Large intestine (tissue), 12 donors: ENCODE measurements at places on chromosomes 1 and 21. TPM values are rescaled to one million over a fixed set of nuclear protein-coding genes. Genes with fewer than 3 reads are reported as not detected.
A peak's percentile ranks its signal among the peaks of the same experiment; 100 is the strongest.

- no peak for DNase-seq
Measured at GRCh38 chr1:156221986-156222692, 9.3 kb downstream of the PMF1 start.

DNA sequence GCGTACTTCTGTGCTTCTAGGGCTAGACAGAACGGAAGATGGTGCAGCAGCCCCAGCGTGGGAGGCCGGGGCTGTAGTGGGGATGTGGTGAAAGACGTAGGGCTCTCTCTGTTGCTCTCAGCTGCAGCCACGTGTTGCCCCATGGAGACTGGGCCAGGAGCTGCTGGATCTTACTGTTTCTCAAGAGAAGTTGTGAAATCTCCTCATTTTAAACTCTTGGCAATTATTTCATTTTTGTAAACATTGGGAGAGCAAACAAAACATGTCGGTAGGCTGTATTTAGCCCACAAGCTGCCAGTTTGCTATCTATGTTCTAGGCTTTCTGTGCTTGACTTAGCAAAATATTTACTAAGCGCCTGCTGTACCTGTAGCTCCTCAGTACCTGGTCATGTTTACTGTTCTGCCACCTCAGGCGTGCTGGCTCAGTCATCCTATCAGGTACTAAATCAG lies 15.9 kb upstream of the ELOA start:
- DNase-seq = no peak

GRCh38 chr1:116457946-116458604 lies 85.0 kb downstream of the ATP1A1 start:
- no peak for DNase-seq

DNA sequence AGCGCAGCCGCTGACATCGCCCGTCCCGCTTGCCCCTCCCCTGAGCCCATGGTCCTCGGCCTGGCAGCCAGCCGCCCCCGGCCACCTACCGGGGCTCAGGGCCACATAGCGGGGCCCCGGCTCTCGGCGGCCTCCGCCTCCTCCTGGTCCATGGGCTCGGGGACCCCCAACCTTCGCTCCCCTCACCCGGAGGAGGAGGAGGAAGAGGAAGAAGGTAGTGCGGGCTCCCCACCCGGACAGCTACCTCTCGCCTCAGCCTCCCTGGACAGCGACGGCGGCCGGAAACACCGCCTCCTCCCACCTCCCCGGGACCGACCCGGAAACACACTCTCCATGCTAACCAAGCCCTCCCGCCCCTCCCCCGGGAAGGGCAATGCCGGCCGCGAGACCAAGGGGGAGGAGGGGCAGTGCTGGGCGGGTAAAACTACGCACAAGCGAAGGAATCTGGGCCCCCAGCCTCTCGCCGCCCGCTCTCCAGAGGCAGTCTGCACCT lies at the start of gene KIAA0319L:
TSS of gene KIAA0319L (minus strand) at position 286 of the 493 bp plus-strand sequence. CDS start 2,912 bp downstream, outside the sequence.
- peak; percentile 37 for DNase-seq

DNA sequence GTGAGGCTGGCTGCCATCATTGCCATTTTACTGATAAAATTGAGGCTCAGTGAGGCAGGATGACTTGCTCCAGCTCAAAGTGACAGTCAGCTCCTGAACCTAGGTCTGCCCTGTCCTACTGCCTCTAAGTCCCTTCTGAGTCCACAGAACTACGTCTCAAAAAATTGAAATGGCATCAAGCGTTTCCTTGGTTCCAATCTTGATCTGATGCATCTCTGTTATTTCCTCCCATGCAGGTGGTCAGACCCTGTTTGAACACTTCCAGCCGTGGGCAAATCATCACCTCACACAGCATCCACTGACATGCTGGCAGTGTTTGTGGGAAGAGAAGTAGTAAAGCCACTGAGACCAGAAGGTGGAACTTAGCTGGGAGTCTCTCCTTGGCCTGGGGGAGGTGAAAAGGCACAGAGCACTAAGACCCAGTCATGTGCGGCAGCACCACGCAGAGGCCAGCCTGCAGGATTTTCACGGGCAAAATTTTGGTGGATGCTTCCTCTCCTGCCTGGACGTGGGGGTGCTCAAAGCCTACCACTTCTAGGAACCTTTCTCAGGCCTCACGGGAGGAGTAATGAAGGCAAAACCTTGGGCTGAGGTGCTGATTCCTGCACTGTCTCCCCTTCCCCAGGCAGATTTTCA lies 7.8 kb upstream of the CPLANE2 start:
- no peak for DNase-seq

DNA sequence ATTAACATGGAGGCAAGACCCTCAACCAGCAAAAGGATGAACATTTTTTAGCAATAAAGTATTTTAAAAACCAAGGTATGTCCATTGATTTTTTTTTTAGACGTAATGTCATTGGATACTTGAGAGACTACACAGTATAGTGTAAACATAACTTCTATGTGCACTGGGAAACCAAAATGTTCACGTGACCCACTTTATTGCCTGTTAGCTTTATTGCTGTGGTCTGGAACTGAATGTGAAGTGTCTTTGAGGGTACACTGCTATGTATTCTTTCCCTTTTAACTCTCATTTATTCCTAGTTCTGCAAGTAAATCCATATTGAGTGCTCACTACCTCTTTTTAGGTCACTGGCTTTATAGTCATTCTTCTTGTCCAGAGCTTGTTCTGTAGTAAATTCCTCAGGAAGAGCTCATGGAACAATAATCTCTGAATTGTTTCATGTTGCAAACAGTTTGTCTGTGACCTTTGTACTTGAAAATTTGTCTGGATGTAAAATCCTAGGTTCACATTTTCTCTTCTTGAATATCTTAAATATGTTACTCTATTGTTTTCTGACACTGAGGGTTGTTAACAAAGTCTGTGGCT lies 20.6 kb downstream of the ABCD3 start:
- DNase-seq = no peak

GRCh38 chr21:39105836-39106235 lies 77.4 kb downstream of the PSMG1 start:
- no peak for DNase-seq

DNA sequence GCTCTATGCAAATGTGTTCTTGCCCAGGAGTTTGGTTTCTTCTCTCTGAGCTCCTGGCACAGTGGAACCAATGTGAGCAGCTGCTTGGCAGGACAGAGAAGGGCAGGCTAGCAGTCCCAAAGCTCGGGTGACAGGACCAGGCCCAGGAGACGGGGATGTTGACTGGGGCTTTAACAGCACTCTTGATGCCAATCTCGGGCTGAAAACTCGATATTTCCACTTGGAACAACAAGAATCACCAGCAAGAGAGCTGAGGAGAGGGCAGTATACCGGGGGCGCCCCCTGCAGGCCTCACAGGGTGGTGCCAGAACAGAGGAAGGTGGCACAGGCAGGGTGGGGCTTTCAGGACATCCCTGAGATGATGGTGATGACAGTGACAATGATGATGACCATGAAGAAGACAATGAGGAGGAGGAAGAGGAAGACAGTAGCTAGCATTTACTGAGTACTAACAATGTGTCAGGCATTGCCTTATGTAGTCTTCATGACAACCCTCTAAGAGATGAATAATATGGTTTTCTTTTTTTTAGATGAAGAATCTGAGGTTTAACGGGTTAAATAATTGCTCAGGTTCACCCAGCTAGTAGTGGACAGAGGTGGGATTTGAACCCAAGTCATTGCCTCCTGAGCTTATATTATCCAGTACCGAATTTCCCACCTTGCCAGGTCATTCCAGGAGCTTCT lies 2.7 kb upstream of the KCNJ9 start:
- no peak for DNase-seq

DNA sequence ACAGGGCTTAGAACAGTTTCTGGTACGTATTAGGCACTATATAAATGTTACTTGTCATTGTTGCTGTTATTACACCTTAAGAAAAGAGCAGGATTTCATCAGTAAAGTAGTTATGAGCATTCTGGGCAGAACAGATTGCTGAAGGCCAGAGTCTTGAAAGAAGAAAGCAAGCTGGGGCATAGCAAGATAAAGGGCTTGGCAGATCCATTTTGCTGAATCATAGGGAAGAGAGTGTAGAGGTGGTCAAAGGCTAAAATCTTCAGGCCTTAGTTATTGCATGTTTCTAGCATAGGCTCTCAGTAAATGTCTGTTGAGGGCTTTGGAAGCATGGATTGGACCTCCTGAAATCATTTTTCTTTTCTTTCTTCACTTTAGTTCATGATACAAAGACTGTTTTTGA lies 67.5 kb downstream of the PLA2G4A start:
- DNase-seq = peak; percentile 38

Gene REN
- polyA plus RNA-seq = 4.2 TPM

- DNase-seq = no peak
Measured at GRCh38 chr1:32471695-32472362, 7.0 kb downstream of the ZBTB8B start.

Gene KCNJ10
- polyA plus RNA-seq = 0.52 TPM

GRCh38 chr1:2052054-2052679 lies 2.0 kb downstream of the PRKCZ start:
- DNase-seq = peak; percentile 48

GRCh38 chr1:110050602-110051261 lies 16.3 kb downstream of the STRIP1 start:
- DNase-seq = no peak

Gene MSH4
- 0.24 TPM for polyA plus RNA-seq

DNA sequence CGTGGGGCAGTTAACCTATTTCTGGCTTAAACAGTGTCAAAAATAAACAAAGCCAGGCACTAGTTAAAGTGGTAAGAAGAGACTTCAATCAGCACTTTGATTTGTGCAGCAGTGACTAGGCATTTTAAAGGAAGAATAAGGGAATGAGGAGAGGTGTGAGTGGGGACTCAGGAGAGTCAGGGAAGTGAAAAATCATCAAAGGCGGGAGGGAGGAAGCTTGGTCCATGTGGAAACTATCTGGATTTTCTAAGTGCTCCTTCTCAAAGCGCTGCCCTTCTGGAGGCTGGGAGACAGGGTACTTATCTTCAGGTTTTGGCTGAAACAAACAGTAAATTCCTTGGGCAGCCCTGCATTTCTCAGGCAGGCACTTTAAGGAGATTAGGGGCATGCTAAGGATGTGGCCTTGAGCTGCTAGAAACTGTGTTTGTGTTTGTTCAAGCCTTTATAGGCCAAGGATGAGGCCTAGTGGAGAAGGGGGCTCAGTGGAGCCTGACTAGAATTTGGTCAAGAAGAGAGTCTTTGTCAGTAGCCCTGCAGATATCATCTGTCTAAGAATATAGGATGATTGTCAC lies 486.5 kb downstream of the SIPA1L2 start:
- no peak for DNase-seq

DNA sequence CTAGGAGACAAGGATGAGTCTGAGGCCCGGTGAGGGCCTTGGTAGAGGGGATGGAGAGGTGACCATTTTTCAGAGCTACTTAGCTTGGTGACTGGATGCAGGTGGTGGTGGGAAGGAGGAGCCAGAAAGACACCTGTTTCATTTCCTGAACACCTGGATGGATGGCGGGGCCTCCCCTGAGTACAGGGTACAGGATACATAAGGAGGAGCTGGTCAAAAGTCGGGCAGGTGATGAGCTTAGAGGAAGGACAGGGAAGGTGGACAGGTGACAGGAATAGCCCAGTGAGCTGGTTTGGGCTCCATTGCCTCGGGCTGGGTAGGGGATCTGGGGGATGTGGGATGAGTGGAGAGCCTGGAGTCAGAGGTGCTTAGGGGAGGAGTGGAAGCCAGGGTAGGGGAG lies 6.3 kb downstream of the FAAH start:
- DNase-seq = peak; percentile 43

Gene DENND4B
- 44.7 TPM for polyA plus RNA-seq

- DNase-seq = no peak
Measured at GRCh38 chr1:208156310-208156709, 87.9 kb downstream of the PLXNA2 start.

Gene DFFB
- 10.6 TPM for polyA plus RNA-seq

- DNase-seq = no peak
Measured at GRCh38 chr1:198295225-198295624, 138.4 kb downstream of the NEK7 start.

Gene KRTAP19-3
- not detected for polyA plus RNA-seq

Gene ARPC5
- polyA plus RNA-seq = 163 TPM

DNA sequence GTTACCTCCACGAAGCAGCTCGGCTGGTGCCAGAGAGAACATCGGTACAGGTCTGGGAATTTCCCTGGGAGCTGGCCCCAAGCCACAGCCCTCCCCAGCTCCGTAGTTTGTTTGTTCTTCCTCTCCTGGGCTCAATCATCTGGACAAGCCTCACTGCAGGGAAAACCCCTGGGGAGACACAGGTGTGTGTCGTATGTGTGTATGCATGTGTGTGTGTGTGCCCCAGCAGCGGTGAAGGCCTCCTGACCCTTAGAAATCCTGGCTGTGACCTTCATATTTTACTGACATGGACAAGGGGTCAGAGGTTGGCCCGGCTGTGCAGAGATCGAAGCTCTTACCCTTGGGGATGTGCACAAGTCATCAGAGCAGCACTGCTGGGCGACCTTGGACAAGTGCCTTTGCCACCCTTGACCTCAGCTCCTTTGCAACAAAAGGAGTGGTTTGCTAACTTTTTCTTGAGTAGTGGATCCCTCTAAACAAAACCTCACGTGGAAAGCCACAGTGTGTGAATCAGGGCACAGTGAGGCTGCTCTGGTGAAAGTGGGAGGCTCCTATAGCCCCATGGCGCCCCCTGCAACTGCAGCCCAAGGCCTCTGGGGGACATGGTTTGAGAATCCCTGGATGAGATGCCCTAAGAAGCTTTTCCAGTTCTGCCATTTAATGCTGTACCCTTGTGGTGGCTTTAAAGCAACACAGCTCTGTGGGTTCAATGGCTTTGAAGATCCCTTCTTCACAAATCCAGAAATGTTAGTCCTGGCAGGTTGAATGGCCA lies 12.3 kb upstream of the IL22RA1 start:
- DNase-seq = no peak

GRCh38 chr1:184299406-184299790 lies 87.4 kb upstream of the C1orf21 start:
- DNase-seq = no peak

DNA sequence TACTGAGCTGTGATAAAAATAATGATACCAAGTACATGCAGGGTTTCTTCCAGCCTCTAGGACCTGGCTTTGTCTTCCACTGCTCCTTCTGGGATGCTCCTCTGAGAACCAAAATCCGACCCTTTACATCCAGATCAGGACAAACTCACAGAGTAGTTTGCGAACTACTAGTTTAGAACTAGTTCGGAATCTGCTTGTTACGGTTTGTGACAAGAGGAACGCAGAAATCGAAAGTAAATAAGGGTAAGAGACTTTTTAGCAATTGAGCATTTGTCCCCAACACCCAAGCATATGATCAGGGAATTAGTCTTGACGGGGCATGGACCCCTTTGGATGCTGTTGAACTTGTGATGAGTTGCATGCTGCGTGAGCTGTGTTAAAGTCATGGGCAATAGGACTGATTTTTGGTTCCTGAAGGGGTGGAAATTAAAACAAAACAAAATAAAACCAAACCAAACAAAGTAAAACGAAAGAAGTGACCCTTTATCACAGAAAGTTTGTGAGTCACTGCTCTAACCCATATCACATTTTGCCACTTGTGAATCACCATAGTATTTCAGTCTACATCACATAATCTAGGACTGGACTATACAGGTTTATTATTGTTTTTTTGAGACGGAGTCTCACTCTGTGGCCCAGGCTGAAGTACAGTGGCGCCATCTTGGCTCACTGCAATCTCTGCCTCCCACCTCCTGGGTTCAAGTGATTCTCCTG lies 35.7 kb upstream of the ERRFI1 start:
- DNase-seq = no peak

- no peak for DNase-seq
Measured at GRCh38 chr1:211174375-211174774, 40.4 kb upstream of the KCNH1 start.

Gene PDE9A
- polyA plus RNA-seq = 19.8 TPM
